Uterus (tissue), 4 donors: ENCODE measurements at places on chromosomes 7 and 10. TPM values are rescaled to one million over a fixed set of nuclear protein-coding genes. Genes with fewer than 3 reads are reported as not detected.

The WIPF3 gene
- total RNA-seq: 0.77 TPM

The FFAR4 gene
- total RNA-seq: not detected

The NEUROG3 gene
- total RNA-seq: not detected

- DNase-seq: no peak
Observed at GRCh38 chr10:29127731-29128130, 161.1 kb upstream of the LYZL1 start.

GRCh38 chr7:155694851-155695250, 50.4 kb downstream of the RBM33 start:
- no peak for DNase-seq

GRCh38 chr7:5679048-5679812, 102.2 kb downstream of the RNF216 start:
- no peak for DNase-seq

GRCh38 chr10:60352105-60352504, 37.6 kb downstream of the ANK3 start:
- DNase-seq: no peak

DNA sequence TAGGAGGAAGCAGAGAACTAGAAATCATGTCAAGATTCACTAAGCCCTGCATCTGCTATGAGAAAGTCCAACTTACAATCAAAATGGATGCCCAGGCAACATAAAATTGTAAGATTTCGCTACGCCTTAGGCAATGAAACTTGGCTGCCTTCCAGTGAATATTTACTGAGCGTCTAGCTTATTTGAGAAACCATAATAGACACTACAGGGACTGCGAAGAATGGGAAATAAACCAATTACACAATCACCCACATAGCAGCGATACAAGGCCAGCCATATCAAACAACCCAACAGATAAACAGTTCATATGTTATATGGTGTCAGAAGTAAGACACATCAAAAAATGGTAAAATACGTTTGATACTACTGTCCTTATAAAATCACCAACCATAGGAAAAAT, 545.0 kb upstream of the C7orf33 start:
- no peak for DNase-seq

GRCh38 chr10:78451592-78451991, 417.9 kb downstream of the RPS24 start:
- DNase-seq: peak; percentile 77
